ENCODE measurements at places on chromosomes 2 and 18.

GRCh38 chr2:23556929-23557328 is 171.9 kb downstream of the KLHL29 start:
- DNase-seq = no peak

GRCh38 chr2:216717491-216717901 is 22.1 kb upstream of the IGFBP5 start:
- no peak for DNase-seq

- DNase-seq = no peak
These were observed 1.3 kb downstream of the DUSP28 start for GRCh38 chr2:240561325-240561971.

- DNase-seq = no peak
These were observed 33.7 kb upstream of the MCM6 start for GRCh38 chr2:135909976-135910375.

- no peak for DNase-seq
These were observed 46.3 kb upstream of the SEMA4C start for GRCh38 chr2:96916156-96916630.

DNA sequence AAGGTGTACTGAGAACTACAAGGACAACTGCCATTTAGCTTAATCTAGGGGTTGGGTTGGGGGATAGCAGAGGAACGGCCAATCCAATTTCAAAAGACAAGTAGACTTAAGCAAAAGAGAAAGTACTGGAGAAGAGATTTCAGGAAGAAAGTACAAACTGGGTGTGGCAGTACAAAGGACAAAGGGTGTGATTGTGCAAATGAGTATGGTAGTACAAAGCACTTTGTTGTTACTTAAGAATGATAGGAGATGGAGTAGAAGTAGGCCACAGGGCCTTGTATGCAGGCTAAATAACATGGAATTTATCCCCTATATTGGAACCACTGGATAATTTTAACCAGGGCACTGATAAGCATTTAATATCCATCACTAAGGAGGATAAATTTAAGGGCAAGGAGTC is 4.7 kb upstream of the ORC2 start:
- no peak for DNase-seq

- DNase-seq = no peak
These were observed 152.4 kb upstream of the CAVIN2 start for GRCh38 chr2:191999101-191999841.

- no peak for DNase-seq
These were observed 22.3 kb downstream of the DNAH7 start for GRCh38 chr2:196046123-196046917.

DNA sequence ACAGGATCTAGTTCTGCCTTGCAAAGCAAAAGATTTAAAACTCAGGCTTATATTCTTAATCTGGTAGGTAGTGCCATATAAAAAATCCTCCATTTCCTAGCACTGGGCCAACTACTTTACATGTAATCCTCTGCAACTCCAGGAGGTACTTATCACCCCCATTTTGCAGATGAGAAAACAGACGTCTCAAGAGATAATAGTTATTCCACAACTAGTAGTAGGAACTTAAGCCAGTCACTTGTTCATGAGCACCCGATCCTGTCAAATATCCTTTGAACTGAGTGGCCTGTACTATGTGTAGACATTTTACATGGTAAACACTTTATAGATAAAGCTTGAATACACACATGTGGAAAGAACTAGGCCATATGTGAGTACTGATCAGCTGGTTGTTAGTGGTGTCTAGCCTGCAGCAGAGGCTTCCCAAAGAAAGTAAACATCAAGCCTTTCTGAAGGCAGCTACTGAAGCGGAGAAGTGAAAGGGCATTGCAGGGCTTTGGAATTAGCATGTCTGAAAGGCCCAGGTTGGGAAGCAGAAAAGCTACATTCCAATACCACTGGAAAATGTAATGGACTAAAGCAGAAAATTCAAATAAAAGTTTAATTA is 48.0 kb downstream of the NAB1 start:
- DNase-seq = no peak

- DNase-seq = no peak
These were observed 16.0 kb upstream of the ST8SIA3 start for GRCh38 chr18:57336343-57336742.

DNA sequence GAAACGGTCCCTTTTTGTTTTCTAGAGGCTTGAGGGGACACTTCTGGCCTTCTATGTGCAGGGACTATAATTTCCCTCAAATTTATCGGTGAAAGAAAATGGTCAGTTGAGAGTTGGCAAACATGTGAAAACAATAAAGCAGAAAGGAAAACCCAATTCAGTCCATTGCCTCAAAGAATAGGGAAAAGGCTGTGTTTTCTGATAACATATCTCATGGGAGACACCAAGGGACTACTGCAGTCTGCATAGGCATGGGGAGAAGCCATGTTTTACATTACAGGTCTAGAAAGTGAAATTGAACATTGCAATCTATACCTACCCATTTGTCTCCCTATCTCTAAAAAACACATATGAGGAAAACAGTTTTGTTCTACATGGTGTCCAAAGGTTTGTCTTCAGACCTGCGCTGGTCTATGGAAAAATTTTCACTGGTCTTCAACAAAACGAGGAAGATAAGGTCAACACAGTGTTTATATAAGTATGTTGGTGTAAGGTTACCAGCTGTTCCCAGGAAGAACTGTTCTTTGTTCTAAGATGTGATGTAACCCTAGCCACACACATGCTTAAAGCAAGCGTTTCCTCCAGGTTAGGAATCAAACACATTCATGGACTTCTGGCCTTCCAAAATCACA is 179.7 kb downstream of the MREG start:
- no peak for DNase-seq

GRCh38 chr2:187429989-187430388 is 18.1 kb downstream of the CALCRL start:
- no peak for DNase-seq

GRCh38 chr18:1037776-1038175 is 133.1 kb downstream of the ADCYAP1 start:
- no peak for DNase-seq

GRCh38 chr2:129396980-129397599 is 582.4 kb upstream of the RAB6C start:
- no peak for DNase-seq

GRCh38 chr2:117834992-117835391 is 20.5 kb downstream of the DDX18 start:
- DNase-seq = no peak

DNA sequence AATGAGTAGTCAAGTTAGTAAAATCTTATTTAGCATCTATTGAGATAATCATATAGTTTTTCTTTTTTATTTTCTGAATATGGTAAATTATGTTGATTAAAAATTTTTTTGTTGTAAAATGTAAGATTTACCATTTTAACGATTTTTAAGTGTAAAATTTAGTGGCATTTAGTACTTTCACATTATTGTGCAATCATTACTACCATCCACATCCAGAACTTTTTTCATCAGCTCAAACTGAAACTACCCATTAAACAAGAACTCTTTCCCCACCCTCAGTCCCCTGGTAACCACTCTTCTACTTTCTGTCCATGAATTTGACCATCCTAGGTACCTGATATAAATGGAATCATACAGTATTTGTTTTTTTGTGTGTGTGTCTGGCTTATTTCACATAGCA is 11.1 kb downstream of the RAB3GAP1 start:
- no peak for DNase-seq

GRCh38 chr2:134412639-134412999 is 158.7 kb downstream of the MGAT5 start:
- DNase-seq = no peak
